ENCODE measurements at places on chromosomes 7 and 10.

DNA sequence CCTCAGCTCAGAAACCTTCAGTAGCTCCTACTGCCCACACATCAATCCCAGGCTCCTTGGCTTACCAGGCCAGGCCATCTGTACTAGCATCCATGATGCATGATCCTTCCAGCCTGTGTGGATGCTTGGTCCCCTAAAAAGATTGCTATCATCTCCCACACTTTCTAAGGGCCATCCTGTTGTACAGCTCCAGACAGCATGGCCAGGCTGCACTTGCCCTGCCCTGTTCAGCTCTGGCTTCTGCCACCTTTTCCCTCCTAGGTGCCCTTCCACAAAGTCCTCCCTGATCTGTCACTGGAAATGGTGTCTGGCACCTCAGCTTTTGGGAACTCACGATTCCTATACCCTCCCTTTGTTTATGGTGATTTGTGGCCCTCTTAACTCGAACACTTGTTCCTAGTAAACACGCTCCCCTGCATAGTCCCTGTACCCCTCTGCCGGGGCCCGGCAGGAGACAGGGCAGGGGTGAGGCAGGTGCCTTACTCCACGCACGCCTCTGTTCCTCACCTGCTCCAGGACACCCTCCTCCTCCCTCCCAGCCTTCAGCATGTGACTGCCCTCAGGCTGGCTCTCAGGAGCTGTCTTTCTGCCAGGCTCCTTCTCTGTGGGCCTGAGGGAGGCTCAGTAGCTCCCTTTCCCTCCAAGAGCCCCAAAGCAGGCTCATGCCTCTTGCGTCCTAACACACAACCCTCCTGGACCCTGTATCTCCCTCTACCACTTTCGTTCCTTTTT lies 71.8 kb downstream of the CDH23 start:
- no peak for DNase-seq

DNA sequence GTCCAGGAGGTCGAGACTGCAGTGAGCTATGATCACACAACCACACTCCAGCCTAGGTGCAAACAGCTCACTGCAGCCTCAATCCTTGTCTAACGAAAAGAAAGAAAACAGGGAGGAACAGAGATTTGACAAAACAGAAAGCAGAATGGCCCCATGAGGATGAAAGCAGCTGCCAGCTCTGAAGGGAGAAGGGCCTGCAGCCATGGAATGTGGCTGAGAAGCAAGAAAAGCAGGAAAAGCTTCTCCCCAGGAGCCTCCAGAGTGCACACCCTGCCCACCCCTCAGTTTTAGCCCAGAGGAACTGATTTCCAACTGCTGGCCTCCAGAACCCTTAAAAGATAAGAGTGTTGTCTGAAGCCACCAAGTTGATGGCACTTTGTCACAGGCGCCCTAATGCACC lies 13.0 kb downstream of the ESYT2 start:
- DNase-seq, result peak; percentile 44

DNA sequence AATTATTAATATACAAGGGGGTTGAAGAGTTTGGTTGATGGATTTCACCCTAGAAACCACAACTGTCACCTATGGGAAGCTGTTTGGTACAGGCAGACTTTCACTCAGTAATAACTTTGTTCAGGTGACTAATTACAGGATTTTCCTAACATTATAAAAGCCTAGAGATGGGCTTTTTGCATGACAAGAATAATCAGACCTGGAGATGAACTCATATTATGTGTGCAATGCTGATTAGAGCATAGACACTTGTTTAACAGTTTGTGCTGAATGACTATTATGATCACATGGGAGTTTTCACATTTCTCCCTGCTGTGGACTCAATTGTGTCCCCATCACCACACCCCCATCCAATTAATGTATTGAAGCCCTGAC lies 90.2 kb upstream of the STEAP4 start:
- no peak for DNase-seq

DNA sequence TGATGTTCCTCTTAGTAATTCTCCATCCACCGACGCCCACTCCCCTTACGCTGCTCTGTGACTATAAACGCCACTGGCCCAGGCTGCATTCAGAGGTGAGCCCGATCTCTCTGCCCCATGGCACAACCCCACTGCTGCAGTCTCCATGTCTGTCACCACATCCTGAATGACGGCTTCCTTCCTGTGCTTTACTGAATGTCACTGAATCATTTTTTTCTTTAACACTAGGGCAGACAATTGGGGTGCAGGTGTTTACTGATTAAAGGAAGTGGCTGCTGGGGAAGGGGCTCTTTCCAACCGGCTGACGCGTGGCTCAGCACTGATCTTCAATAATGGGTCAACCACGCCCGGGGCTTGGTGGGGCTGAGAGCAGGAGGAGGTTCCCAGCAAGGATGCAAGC lies 208.3 kb downstream of the USP6NL start:
- DNase-seq, result no peak

- no peak for DNase-seq
These were observed 248.2 kb upstream of the PITRM1 start for GRCh38 chr10:3420527-3421469.

All from heart left ventricle (tissue), 16 donors.